ENCODE measurements at places on chromosomes 16 and 17. TPM values are rescaled to one million over a fixed set of nuclear protein-coding genes. Genes with fewer than 3 reads are reported as not detected.
A peak's percentile ranks its signal among the peaks of the same experiment; 100 is the strongest.

C16orf74 gene
- 83.3 TPM for total RNA-seq

DNA sequence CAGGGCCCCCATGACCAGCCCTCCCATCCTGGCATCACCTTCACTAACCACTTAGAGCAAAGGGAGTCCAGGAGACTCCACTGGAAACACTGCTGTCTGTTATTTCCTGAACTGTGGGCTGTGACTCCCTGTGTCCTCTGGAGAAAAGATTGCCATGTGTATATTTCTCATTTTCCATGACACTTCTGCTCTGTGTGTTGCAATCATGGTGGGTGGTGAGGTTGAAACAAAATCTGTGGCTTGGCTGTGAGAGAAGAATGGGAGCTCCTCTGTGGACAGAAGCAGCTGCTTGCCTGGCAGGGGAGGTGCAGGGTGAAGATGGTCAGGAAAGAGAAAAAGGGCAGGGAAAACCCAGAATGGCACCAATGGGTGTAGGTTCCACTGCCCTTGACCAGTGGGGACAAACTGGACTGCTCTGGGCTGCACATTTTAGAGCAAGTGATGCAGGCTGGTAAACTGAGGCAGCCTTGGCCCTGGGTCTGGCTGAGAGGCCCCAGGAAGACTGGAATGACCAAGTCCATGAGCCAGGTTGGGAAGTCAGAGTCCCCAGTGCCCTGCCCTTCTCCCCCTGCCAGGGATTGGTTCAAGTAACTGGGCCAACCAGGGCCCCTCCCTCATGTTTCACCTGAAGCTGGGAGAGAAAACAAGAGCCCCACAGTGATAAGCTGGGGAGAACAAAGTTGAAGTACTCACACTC lies 314.3 kb downstream of the C16orf95 start:
- DNase-seq, result no peak

DNA sequence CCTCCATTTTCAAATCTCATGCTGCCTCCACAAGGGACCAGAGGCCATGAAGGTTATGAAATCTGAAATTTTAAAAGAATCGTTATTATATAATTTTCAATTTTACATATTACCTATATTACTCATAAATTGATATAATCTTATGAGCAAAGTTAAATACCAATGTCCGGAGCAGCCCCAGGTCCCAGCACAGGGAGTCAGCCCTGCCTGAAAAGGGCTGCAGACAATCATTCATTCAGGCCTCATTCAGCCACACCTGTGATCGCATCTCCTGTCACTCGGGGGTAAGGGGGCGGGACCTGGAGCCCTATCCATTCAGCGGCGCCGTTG lies 172.5 kb downstream of the AHSP start:
- DNase-seq, result no peak

GRCh38 chr17:3693829-3694231 lies 2.1 kb downstream of the P2RX5 start:
- DNase-seq, result peak; percentile 89

DNA sequence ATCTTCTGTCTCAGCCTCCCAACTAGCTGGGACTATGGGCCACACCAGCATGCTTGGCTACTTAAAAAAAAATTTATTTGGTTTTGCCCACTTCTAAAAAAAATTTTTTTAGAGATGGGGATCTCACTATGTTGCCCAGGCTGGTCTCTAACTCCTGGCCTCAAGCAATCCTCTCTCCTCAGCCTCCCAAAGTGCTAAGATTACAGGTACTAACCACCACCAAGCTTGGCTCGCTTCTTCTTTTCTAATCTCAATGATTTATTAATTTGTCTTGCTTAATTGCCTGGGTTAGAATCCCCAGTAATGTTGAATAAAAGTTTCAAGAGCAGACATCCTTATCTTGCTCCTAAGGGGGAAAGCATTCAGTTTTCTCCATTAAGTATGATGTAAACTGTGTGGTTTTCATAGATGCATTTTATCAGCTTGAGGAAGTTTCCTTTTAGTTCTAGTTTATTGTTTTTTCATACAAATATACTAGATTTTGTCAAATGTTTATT lies 65.8 kb upstream of the NACA2 start:
- no peak for DNase-seq

DNA sequence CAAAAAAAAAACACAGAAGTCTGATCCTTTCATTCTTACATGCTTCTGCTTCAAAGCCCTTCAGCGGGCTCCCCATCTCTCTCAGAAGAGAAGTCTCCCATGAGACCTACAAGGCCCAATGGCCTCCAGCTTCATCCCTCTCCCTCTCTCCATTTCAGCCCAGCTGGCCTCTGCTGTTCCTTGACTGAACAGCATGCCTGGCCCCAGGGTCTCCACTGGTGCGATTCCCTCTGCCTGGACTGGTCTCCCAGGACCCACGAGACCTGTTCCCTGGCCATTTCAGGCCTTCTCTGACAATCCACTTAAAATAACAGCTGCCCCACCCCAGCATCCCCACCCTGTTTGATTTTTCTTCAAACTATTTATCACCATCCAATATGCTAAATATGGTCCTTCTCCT lies 91.2 kb downstream of the AIPL1 start:
- no peak for DNase-seq

- DNase-seq, result peak; percentile 61
These were observed 23.1 kb upstream of the DHRS13 start for GRCh38 chr17:28925912-28926365.

KREMEN2 gene
- 0.17 TPM for total RNA-seq

DNA sequence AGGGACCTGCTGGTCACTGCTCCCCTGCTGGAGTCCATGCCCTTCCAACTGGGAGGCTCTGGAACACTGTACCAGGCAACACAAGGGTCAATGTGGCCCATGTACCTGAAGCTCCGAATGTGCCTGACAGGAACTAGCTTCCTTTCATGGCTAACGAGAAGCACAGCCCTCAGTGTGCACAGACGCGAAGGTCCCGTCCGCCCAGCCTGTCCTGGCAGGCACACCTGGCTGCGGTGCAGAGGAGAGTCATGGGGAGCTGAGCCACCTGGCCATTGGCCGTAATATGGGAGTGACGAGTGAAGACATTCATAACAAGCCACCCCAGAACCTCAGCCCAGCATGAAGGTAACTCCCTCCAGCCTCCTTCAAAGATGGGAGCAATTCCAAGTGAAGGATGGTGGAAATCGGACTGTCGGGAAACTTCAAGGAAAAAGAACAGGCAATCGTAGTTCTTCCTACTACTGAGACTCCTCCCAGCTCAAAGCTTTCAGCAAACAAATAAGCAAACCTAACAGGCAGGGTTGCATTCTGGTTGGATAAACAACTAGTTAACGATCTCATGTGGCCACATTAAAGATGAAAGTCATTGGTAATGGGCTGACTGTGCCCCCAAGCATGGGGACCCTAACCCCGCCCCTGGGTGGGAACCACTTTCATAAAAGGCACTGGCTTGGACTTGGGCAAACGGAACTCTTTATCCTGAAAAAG lies 13.2 kb downstream of the TMEM11 start:
- DNase-seq, result no peak

DNA sequence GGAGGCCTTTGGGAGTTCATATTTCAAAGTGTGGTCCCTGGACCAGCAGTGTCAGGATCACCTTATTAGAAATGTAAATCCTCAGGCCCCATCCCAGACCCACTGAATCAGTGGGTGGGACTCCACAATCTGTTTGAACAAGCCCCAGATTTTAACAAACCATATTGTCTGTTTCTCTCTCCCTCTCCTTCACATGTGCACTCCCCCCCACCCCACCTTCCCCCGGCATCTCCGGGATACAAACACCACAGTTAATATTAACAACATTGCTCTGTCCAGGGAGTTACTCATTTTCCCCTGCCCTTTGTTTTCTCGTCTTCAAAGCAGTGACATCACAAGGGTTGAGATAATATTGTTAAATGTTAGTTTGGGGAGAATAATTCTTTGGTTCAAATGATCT lies 127.3 kb downstream of the KATNIP start:
- DNase-seq, result no peak

DNA sequence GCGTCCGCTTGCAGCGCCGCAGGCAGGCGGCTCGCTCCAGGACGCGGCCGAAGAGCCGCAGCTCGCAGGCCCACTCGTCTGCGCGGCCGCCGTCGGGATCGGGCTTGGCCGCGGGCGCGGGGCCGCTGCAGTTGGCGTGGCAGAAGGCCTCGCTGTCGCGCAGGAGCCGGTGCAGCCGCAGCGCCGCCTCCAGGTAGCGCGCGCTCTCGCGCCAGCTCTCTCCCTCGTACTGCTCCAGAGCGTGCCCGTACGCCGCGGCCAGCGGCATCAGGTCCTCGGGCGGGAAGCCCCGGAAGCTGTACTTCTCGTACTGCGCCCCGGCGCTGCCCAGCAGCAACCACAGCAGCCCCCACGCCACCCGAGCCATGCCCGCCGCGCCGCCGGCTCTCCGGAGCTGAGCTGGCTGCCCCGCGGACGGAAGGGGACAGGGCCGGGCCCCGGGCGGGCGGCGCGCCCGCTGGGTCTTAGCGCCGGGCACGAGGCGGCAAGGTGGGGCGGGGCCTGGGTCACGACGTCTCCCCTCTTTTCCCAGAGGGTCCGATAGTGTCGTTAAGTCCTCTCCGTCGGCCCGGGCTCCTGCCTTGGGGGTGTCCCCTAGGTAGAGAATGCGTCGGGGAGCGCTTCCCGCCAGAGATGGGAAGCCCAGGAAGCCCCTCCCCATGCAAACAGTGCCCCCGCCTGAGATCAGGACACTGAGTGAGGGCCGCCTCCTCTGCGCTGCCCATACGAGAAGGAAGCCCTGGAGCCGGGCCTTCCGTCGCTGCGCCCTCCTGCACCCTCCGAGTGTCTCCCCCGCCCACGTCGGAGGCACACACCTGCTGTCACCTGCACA lies at the start of gene P3H4:
P3H4 (minus strand) TSS at position 401 of the 832 bp plus-strand sequence; CDS start at position 367, 34 bp downstream.
- peak; percentile 88 for DNase-seq

GRCh38 chr17:3613124-3613523 lies 3.9 kb upstream of the TRPV1 start:
- no peak for DNase-seq

DNA sequence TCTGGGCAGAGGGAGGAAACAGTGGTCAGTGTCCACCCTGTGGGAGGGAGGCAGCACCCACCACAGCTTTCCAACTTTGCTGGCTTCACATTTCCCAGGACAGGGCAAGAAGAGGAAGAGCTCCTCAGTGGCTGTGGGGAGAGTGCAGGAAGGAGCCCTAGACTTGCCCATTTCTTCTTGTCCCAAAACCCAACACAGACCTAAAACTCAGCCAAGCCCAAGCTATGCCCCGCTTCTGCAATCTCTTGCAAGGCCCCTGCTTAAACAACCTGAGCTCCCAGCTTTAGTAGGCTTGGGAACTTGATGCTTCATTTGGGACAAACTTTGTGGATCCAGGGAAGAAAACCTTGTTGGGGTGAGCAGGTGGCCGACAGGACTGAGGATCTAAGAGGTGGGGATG lies 173.8 kb downstream of the LGALS9B start:
- no peak for DNase-seq

- DNase-seq, result no peak
These were observed 53.1 kb downstream of the RAP1GAP2 start for GRCh38 chr17:2849327-2849670.

- DNase-seq, result peak; percentile 68
These were observed 5.9 kb upstream of the UBE2O start for GRCh38 chr17:76458580-76459490.

CTRB2 gene
- total RNA-seq, result not detected

SOX15 gene
- total RNA-seq, result 0.96 TPM

DNA sequence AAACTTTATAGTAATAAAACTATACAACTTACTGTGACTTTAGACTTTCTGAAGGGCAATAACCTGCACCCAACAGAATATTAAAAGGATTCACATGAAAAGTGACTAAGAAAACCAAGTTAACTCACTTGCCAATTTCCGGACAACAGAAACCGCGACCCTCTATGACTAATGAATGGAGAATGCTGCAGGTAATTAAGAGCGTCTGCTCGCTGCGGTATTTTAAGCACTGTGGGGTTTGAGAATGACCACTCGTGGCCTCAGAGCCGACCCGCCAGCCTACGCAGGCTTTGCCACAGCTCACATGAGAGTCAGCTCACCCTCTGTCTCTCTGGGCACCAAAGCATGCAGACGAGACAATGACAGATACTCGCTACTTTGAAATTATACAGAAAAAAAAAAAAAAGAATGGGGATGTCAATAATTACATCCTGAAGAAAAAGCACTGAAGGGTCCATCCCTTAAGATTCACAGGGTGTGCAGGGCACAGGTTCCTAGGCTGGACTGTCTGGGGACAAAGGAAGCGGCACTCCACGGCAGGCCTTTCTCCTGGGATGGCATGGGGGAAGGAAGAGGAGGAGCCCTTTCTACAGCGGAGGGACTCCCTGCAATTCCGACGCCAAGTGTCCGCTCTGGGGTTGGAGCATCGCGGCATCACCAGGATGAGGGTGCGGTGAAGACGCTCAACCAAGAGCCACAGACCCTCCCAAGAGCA lies 35.0 kb downstream of the ZCCHC14 start:
- no peak for DNase-seq

- no peak for DNase-seq
These were observed 750 bp downstream of the TMEM132E start for GRCh38 chr17:34579979-34580684.

- DNase-seq, result no peak
These were observed 10.3 kb downstream of the CCL18 start for GRCh38 chr17:36074365-36074764.

DNA sequence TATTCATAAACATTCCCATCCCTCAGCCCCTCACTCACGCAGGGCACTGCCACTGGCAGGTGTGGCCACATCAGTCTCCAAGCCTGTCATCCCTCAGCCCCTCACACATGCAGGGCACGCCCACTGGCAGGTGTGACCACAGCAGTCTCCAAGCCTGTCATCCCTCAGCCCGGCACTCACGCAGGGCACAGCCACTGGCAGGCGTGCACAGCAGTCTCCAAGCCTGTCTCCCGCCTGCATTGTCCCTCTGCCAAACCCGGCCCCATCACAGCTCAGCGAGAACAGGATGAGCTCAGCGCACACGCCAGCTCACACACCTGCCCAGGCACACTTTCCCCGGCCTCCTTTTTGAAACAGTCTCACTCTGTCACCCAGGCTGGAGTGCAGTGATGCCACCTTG lies 11.4 kb upstream of the KREMEN2 start:
- DNase-seq, result no peak

DNA sequence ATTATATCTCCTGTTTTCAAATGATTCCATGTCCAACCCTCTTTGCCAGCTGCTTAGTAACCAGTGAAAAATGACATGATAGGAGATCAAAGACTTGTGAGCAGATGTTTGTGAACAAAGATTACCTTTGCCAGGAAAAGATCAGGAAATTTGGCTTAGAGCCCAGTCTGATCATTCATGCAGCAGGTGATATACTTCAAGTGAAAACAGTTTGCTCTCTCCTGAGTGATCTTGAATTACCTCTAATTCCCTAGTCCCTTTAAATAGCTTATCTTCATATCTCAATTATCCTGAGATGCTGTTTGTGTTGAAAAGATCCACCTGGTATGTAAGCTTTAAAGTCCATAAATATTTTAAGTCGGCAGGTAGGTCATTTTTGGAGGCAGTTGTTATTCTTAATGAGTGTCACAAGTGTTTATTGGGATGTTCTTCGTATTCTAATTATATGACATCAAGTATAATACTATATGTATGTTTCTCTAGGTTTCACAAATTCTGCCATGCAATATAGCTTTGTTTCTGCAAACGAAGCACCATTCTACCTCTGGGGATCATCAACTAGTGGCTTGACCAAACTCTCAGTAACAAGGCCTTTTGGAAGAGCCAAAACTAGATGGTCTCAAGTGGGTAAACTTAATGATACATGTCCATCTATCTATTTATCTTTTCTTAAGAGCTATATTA lies 13.2 kb upstream of the VPS35L start:
- DNase-seq, result no peak

- DNase-seq, result no peak
These were observed 638.8 kb upstream of the EEF2KMT start for GRCh38 chr16:5736209-5736930.

QPRT gene
- total RNA-seq, result 0.24 TPM

All from B cell (primary cell).